ENCODE measurements at places on chromosomes 2 and 18. TPM values are rescaled to one million over a fixed set of nuclear protein-coding genes. Genes with fewer than 3 reads are reported as not detected.

GRCh38 chr2:20617081-20617575, 33.8 kb downstream of the HS1BP3 start:
- no peak for DNase-seq

- DNase-seq = no peak
Measured at GRCh38 chr18:3119401-3120341, 100.1 kb downstream of the MYOM1 start.

RNF125 gene
- total RNA-seq = 37.6 TPM

DNA sequence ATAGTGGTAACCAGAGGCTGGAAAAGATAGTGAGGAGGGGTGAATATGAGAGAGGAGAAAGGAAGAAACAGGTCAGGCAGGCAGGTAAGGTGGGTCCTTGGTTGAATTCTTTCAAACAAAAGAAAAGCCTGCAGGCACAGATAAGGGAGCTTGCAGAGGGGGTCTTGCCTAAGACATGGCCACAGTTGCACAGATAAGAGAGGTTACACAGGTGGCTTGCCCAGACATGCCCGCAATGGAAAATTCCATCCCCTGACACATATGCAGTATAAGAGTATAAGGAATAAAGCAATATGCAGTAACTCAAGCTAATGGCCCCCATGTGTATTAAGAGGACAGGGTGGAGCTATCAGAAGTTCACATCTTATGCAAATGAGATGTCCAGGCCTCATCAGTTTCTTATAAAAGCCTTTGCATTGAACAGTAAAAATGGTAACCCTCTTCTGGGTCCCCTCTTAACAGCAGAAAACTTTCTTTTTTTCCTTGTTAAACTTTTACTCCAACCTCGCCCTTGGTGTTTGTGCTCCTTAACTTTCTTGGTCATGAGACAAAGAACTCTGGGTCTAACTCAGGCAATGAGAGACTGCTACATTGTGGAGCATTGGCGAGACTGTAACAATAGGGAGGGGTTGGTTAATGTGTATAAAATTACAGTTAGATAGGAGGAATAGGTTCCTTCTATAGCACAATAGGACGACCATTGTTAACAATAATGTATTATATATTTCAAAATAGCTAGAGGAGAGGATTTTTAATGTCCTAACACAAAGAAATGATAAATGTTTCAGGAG, 764.6 kb downstream of the TSN start:
- DNase-seq = no peak

DNA sequence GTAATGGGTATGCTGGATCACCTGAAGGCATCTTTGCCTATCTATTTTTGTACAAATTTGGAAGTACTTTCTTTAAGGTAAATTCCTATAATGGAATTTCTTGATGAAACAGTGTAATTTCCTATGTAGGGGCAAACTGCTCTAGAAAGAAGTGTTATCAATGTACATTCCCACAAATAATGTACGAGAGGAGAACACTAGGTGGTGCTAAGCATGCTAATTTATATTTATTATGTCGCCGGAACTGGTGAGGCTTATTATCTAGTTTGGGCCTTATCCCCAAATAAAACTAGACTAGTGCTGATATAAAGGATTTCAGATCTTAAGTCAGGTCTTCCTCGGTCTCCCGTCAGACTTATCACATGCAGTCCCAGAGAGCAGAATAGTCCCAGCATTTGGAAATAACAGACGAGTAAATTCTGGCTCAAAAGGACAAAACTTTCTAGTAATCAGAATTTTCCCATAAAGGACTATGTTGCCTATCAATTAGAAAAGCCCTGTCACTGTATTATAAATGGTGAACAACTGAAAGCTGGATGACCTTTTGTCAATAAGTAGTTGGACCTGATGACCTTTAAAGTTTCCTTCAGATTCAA, 86.9 kb upstream of the RBBP8 start:
- DNase-seq = no peak

ANKRD30B gene
- not detected for total RNA-seq

DNA sequence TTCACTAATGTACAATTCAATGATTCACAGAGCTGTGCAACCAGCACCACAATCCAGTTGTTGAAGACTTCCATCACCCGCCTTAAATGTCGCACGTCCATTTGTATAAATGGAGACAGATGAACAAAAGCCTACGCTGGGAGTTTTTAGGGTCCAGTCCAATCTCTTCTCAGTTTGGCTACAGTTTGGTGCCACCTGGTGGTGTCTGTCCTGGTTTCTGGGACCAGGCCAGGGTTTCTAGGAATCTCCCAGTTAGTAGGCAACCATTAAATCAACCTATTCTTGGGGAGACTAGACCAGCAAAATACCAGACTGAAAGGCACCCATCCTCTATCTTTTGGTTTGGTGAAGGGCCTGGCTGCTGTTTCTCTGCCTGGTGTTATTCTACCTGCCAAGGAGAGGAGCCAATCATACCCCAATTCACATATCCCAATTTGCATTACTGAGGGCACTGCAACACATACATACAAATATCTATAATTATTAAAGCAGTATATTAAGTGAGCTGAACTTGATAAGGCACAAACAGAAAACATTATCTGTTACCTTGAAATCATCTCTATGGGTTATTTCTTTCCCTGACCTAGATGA, 3.2 kb upstream of the DDX1 start:
- peak; percentile 40 for DNase-seq

FAM124B gene
- total RNA-seq = 0.39 TPM

- no peak for DNase-seq
Measured at GRCh38 chr18:23038712-23039111, 96.6 kb upstream of the CABLES1 start.

DNA sequence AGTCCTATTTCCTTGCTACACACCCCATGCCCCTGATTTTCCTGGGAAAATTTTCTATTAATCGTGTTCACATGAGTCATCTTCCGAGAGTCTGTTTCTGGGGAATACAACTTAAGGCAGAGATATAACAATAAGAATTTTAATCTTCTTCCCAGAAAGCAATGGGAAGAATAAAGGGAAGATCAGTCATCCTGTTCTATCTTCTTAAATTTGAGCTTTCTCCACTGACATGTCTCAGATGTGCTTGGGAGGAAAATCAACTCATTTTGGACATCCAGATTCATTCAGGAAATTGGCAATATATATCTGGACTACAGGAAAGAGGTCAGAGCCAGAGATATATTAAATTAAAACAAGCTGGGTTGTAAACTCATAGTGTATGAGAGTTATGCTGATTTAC, 62.3 kb upstream of the SPAG16 start:
- DNase-seq = no peak

GRCh38 chr2:49111006-49111405, 43.3 kb downstream of the FSHR start:
- DNase-seq = no peak

TUBB8B gene
- not detected for total RNA-seq

MSH6 gene
- 131 TPM for total RNA-seq

DNA sequence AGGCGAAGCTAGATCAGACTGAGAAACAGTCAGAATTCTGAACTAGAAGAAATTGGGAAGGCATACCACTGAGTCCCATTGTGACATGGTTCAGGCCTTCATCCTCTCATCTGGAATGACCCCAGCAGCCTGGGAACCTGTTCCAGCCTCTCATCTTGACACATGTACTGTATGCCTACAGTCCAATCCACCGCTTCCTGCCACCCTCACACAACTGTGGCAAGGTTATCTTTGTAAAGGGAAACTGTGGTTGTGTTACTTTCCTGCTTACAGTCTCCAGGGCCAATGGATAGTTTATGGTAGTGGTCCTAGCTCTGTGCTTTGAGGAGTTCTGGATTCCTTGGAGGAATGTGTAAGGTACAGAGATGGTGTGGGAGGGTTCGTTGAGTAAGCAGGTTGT, 296.9 kb upstream of the TRIB2 start:
- no peak for DNase-seq

GRCh38 chr2:223896833-223897311, 48.3 kb downstream of the WDFY1 start:
- peak; percentile 51 for DNase-seq

MYCN gene
- 0.38 TPM for total RNA-seq

- no peak for DNase-seq
Measured at GRCh38 chr2:44330801-44331200, 30.5 kb downstream of the PREPL start.

- DNase-seq = no peak
Measured at GRCh38 chr2:121949271-121949670, 193.8 kb downstream of the TSN start.

CDH7 gene
- not detected for total RNA-seq

DNA sequence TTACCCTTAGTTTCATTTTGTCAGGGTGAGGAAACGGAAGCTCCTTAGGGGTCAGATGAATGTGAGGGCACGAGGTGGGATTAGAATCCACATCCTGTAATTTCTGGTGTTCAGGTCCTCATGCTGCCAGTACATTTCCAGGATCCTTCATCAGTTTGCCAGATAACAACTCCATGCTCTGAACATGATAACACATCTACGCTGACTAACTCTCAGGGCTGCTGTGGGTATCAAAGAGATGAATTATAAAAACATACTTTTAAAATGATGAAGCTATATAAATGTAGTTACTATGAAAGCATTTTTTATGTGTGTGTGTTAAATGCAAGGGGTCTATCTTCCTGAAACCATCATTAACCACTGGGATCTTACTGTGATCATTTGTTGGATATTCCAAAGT, 325.9 kb downstream of the SLC8A1 start:
- DNase-seq = no peak

FBXO48 gene
- 2.3 TPM for total RNA-seq

YIPF4 gene
- 43.5 TPM for total RNA-seq

- DNase-seq = peak; percentile 74
Measured at GRCh38 chr2:207528980-207529329, 807 bp upstream of the CREB1 start.
